GM23338 (cell line): ENCODE measurements at places on chromosomes 12 and 14.

GRCh38 chr12:25950329-25951115, 8.0 kb upstream of the RASSF8 start:
- DNase-seq, result no peak

- no peak for DNase-seq
These were observed 244.8 kb downstream of the IPO8 start for GRCh38 chr12:30450872-30451271.

- no peak for DNase-seq
These were observed 46.7 kb upstream of the EVL start for GRCh38 chr14:100018482-100018881.

DNA sequence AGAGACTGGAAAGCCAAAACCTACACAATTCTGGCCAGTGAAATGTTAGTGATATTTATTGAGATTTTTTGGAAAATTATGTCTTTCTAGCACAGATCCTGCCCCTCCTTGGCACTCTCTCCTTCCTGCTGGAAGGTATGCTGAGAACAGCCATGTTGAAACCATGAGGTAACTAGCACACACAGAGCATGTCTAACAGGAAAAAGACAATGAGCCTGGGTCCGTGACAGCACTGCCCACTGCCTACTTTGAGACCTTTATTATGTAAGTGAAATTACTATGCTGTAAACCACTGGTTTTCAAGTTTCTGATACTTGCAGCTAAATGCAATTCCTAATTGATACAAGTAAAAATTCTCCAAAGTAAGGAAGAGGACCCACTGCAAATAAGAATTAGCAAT, 81.6 kb upstream of the SINHCAF start:
- DNase-seq, result no peak

DNA sequence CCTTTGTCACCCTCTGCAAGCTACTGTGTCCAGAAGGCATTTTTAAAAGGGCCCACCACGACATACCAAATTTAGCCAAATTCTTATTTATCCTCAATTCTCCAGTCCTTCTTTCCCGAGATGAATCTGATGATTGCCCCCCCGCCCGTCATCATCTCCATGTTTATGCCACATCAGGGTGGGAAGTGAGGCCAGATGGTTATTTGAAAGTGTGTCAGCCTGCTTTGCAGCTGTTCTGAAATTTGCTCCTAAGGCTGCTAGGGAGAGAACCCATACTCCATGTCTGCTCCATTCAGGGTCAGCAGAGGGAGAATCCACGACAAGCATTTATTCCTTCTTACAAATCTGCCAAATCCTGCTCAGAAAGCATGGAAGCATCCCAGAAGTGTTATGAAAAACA, 337.8 kb downstream of the ADAMTS20 start:
- no peak for DNase-seq
